CD4-positive, alpha-beta T cell treated with Interleukin-6 for 4 hours (primary cell): ENCODE measurements at places on chromosomes 11 and 22.

DNA sequence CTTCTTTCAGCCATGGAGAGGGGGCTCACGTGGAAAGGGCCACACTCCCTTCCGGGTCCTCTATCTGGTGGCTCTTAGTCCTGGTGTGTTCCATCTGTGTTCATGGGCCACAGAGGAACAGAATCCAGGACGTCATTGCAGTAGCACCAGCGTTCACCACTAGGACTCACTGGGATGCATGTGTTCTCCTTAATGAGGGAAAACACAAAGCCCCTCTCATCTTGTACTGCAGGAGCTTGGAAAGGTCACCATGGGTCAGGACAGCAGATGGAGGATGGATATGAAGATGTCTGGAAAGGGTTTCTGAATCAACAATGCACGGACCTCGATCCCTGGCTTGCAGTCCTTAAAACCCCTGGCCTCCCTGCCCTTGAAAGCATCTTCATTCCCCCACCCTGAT, 113.8 kb upstream of the THY1 start:
- no peak for DNase-seq

DNA sequence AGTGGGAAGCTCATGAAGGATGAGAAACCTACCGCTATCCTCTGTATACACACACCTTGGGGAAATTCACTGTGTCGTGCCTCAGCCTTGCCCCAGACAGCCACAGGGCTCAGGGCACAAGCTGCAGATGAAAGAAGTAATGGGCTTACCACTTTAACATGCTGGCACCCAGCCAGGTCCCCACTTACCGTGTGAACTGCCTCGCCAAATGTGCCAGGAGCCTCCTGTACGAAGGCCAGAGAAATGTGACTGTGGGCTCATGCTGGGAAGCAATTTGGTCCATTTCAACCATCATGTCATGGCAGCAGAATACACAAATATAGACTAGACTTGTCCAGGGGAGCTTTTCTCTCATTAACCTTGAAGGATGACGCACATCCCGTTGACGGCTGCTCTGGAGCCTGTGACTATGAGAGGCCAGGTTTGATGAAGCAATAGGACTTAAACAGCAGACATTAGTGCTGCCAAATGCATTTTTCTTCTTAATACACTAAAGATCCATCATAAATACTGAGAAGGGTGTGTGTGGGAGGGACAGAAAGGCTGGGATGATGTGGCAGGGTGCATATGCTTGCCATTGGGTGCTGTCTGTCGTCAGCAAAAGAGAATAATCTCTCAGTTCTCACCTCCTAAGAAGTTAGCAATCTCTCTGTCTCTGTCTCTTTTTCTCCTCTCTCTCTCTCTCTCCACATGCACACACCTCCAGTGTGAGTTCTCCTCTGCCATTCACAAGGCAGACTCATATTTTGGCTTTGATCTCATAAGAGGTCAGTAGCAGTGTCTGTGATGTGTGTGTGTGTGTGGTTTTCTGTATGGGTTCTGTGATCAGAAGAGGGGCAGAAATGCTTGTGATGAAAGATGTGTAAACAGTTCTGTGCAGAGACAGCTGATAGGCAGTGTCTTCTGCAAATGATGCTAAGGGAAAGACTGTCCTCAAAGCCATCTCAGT, 142.4 kb downstream of the KIRREL3 start:
- no peak for DNase-seq

DNA sequence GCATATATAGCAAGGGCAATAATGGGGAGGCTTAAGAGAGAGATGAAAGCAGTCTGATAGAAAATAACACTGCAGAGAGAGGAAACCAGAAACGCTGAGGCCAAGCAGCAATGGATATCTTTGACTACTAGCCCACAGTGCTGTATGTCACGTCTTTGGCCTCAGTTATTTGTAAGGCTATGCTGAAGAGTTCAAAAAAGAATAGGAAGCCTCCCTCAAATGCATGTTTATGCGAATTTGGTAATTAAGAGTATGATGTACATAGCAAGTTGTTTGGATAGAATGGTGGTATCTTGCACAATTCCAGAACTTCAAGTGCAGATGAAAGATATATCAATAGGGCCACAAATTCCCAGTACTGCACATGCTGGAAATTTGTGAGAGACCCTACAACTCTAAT, 89.2 kb downstream of the MPPED2 start:
- no peak for DNase-seq

DNA sequence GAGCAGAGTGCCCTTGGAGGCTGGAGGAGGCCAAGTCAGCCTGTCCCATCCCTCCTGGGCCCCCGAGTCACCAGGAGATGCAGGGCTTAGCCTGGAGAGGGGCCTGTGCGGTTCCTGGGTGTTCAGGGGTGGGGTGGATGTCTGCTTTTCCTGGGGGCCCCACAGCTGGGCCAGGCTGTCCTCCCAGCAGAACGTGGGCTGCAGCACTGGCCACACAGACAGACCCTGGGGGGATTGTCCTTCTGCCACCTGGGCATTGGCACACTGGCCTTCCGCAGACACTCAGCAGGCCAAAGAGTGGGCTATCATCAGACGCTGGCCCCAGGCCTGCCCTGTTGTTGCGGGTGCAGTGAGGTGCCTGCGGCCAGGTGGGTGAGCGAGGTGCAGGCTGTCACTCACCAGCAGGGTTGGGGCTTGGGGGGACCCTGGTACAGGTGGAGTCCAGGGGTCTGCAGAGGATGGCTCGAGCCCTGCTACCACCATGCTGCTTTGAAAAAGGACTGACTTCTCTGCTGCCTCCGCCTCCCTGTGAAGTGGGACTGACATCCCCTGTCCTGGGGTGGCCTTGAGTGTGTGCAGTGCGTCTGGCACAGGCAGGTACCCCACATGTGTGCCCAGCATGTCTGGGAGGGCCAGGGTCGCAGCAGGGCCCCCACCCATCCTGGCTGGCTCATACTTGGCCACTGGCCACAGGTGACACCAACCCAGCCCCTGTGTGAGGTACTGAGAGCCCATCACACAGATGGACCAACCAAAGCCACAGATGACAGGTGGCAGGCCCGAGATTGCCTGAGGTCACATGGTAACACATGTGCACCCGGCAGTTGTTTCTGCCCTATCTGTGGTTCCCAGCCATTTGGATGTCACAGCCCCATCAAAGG, 39.0 kb upstream of the KCNQ1OT1 start:
- no peak for DNase-seq

DNA sequence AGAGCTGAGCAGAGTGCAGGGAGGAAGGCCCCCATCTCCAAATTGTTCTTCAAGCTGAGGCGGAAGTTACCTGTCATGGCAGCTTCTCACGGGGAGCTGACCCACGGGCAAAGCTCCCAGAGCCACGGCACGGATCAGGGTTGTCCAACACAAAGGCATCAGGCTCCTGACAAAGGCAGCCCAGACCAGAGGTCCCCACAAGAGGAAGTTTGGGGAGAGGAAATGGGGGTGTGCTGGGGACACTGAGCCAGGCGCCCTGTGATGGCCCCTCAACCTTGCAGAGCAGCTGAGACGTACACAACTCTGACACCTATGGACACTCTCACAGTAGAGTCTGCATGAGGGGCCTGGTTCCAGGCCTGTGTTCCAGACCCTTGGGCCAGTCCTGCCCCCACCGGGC, 95.6 kb downstream of the CTTN start:
- DNase-seq, result no peak

GRCh38 chr11:127609025-127609773, 608.6 kb upstream of the KIRREL3 start:
- no peak for DNase-seq

GRCh38 chr11:118012083-118012669, 26.0 kb downstream of the IL10RA start:
- DNase-seq, result peak; percentile 55

- no peak for DNase-seq
Observed at GRCh38 chr11:70112017-70112434, 33.9 kb downstream of the ANO1 start.

- DNase-seq, result no peak
Observed at GRCh38 chr22:44890416-44891292, 119.2 kb downstream of the PHF21B start.

DNA sequence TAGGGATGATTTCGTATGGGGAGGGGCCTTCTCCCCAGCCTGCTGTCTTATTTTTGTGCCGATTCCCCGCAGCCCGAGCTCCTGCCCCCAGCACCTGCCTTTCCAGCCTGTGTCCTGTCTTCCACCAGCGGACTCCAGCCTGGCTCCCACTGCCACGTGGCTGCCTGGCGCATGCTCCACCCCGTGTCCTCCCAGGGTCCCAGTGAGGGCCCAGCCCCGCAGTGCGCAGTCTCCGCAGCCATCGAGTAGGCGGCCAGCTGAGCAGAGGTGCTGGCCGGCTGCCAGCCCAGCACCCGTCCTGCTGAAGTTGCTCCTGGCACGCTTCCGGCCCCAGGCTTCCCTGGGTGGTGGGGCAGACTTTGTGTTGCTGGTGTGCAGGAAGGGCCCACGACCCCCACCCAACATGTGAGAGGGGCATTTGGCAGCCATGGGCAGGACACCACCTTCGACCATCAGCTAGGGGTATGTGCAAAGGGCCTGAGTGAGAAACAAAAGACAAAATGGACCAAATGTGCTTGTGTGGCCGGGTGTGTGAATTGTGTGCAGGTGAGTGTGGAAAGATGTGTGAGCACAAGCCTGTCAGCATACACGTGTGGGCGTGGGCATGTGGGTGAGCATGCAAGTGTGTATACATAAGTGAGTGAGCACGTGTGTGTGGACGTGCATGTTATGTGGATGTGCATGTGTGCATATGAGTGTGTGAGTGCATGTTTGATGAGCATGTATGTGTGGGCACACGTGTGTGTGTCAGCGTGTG, 55.9 kb downstream of the RTN4R start:
- DNase-seq, result no peak

GRCh38 chr22:22058633-22059290, 76.2 kb upstream of the TOP3B start:
- no peak for DNase-seq
